ENCODE measurements at places on chromosomes 13 and 19.

- no peak for DNase-seq
Measured at GRCh38 chr13:112984501-112984900, 15.5 kb downstream of the MCF2L start.

- no peak for DNase-seq
Measured at GRCh38 chr19:6056282-6056741, 54.0 kb downstream of the RFX2 start.

GRCh38 chr13:21898459-21898858 is 227.6 kb downstream of the FGF9 start:
- no peak for DNase-seq

- no peak for DNase-seq
Measured at GRCh38 chr19:45051929-45052579, 13.2 kb downstream of the CLASRP start.

DNA sequence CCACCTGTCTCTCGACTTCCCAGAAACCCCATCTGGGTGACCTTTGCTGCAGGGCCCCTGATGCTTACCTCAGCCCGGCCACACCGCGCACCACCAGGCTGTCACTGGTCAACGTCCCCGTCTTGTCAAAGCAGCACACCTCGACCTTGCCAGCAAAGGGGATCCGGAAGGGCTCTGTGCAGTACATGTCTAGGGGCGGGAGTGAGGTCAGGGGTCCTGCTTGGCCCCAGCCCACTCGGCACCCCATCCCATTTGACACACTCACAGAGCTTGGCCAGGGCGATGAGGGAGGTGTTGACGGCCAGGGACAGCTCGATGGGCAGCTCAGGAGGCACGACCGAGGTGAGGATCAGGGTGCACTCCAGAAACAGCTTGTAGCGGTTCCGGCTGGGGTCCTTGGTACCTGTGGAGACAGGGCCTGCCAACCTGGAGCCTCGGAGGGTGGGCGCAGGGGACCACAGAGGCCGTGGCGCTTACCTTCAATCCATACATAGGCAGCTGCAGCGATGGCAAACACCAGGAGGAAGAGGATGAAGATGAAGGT is 8.4 kb downstream of the ATP13A1 start:
- no peak for DNase-seq

- no peak for DNase-seq
Measured at GRCh38 chr13:75330770-75331169, 151.2 kb downstream of the TBC1D4 start.

DNA sequence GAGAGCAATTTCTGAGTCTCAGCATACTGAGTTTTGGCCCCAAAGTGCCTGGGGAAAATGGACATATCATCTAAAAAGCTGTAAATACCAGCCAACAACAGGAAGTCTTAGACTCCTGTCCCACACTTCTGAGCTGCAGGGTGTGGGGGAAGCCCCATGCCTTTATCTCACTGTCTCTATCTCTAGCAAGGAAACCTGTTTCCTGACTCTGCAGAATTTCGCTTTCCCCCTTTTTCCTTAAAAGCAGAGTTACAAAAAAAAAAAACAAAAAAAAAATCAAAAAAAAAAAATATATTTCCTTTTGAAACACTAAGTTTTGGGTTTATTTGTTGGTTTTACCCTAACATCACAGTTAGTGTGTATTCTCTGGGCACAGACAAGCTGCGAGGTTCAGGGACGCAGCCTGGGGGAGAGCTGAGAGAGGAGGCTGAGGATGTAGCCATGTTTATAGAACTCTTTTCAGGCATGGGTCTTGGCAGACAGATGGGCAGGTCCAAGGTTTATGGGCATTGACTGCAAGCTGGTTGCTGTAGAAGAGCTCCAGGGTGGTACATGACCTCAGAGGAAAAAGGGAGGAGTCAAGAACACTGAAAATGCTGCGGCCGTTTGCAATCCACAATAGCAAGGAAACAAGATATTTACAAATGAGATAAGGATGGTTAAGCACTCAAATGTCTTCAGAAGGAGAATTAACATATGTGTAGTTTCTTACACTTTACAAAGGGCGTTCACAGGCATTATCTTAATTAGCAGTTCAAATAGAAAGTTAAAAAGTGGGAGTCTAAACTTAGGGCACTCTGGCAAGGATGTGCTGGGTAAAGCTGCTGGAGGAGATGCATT is 4.9 kb downstream of the MBNL2 start:
- DNase-seq: no peak

DNA sequence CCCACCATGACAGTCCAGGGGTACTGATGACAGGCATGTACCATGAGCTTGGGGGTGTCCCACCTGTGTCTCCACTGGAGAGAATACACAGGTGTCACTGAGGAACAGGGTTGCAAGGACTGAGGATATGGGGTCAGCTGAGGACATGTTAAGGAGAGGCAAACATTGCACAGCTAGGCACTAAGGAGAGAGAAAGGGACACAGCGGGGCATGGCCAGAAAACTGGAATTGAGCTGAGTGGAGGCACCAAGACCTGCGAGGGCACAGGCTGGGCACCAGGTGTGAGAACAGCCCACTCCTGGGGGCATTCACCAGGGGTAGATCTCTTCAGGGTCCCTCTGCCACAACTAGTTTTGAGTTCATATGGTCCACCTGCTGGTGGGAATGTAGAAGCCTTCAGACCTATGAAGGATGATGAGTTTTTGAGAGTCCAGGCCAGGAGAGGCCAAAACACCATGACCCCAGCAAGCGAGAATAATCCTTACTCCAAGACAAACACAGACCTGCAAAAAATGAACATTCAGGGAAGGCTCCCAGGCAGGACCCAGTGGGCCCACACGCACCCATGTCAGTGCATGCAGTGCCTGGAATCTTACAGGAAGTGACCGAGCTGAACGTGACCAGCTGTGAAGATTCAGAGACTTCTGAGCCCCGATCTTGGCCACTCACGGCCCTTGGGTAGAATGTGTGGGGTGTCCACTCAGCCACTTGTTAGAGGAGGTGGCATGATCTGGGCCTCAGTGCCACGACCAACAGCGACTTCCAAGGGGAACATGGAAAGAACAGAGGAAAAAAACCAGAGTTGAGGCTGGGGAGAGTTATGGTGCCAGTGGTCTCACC is 1.4 kb upstream of the ZNF584 start:
- DNase-seq: no peak
